ENCODE measurements at places on chromosomes 11 and 22.

DNA sequence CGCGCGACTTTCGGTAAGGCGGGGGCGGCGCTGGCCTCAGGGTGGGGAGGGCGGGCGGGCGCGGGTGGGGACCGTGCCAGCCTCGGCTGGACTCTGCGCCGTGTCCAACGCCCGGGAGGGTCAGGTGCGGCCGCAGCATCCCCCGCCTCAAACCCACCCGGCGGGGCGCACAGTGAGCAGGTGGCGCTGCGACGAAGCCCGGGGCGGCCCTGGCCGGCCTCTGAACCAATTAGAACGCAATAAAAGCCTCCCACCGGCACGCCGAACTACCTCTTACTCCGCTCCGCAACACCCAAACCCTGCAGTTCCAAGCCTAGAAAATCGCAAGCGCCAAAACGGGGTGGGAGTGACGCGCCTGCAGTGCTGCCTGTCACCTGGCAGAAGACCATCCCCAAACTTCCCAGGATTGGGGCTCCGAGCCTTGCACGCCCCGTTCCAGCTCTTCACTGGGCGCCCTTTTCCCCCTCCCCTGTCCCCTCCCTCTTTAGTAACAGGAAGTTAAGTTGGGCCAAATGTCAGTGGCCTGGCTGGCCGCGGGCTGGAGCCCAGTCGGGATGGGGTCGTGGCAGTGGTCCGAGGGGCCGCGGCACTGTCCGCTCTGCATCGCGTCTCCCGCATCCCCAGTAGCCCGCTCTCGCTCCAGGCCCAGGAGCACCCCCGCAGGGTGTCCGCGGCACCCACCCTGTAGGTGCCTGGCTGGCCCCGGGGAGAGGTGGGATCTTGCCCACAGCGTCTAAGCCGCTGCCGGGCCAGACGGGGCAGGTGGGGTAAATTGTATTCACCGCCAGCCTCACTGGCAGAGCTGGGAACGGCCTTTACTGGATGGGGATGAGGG is 541 bp downstream of the MICAL2 start:
- peak; percentile 10 for DNase-seq

DNA sequence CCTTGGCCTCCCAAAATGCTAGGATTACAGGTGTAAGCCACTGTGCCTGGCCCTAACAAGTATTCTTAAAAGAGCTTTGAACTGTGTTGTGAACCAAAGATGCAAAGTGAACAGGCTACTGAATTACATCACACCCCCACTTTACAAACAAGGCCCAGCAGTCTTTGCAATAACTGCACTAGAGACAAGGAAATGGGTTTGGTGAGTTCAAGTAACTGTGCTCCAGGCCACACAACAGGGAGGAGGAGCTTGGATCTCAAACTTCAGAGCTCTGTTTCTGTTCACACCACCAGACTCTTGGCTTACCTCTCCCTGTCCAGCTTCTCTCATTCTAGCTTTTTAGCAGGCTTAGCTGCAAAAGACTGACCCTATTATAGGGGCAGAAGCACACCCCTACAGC is 30.4 kb upstream of the RASL10A start:
- DNase-seq = no peak

DNA sequence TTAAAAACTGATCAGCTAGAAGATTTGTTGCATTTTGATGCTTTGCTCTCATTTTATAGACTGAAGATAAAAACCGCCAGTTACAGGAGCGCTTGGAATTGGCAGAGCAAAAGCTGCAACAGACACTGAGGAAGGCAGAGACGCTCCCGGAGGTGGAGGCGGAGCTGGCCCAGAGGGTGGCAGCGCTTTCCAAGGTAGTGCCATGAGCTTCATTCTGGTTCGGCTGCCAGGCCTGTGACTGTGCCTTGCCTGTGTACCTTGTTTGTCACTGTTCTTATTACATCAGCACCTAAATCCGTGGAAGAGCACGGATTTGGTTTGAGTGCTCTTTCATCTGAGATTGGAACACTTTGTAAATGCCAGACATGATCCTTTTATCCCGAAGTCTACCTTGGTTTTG is 61.4 kb downstream of the PPFIA1 start:
- no peak for DNase-seq

- DNase-seq = no peak
Observed at GRCh38 chr11:109526931-109527330, 104.9 kb downstream of the C11orf87 start.

GRCh38 chr11:42169191-42169590 is 709.7 kb upstream of the LRRC4C start:
- DNase-seq = no peak

GRCh38 chr11:128890543-128891368 is at the start of gene KCNJ5:
KCNJ5 (plus strand) TSS chr11:128891356; CDS start chr11:128911274, 19,918 bp downstream.
- no peak for DNase-seq

GRCh38 chr11:72642043-72642883 is 32.0 kb downstream of the PDE2A start:
- DNase-seq = no peak

DNA sequence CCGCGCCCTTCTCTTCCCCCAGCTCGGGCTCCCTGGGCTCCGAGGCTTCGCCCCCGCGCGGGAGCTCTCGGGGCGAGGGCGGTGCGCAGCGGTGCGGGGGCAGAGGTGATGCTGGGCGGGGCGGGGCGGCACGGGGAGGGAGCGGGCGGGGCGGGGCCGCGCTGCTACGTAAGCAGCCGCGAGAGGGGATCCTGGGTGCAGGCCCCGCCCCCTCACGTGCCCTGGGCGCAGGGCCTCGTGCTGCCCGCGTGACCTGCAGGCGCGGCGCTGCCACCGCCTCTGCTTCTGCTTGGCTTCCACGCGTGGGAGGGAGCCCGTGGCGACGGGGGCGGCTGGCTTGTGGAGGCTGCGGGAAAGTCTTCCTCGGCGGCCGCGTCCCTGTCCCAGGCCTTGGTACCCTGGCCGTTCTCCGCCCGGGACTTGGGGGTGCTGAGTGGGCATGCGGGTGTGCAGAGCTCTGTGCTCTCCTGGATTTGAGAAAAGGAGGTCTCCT is 132.6 kb upstream of the HSD17B12 start:
- no peak for DNase-seq

DNA sequence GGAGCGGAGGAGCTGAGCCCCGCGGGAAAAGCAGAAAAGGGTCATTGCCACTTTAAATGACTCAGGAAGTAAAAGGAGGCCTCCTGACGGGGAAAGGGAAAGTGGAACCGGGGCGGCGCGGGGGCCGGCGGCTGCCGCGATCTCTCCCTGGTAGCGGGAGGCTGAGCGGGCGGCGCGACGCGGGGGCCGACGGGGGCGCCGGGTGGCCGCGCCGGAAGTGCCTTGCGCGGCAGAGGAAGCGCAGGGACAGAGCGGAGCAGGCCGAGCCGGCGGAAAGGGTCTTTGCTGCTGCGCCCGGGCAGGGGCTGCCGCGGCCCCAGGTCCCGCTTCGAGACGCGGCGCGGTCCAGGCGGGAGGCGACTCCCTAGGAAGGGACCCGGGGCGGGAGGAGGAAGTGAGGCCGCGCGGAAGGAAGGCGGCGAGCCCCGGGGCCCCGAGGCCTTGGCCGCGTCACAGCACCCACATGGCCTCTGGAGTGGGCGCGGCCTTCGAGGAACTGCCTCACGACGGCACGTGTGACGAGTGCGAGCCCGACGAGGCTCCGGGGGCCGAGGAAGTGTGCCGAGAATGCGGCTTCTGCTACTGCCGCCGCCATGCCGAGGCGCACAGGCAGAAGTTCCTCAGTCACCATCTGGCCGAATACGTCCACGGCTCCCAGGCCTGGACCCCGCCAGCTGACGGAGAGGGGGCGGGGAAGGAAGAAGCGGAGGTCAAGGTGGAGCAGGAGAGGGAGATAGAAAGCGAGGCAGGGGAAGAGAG is at the start of gene TRIM44:
Gene TRIM44 (plus strand): TSS at position 127 of the 759 bp plus-strand sequence. CDS start 337 bp downstream, at position 464.
- peak; percentile 65 for DNase-seq

DNA sequence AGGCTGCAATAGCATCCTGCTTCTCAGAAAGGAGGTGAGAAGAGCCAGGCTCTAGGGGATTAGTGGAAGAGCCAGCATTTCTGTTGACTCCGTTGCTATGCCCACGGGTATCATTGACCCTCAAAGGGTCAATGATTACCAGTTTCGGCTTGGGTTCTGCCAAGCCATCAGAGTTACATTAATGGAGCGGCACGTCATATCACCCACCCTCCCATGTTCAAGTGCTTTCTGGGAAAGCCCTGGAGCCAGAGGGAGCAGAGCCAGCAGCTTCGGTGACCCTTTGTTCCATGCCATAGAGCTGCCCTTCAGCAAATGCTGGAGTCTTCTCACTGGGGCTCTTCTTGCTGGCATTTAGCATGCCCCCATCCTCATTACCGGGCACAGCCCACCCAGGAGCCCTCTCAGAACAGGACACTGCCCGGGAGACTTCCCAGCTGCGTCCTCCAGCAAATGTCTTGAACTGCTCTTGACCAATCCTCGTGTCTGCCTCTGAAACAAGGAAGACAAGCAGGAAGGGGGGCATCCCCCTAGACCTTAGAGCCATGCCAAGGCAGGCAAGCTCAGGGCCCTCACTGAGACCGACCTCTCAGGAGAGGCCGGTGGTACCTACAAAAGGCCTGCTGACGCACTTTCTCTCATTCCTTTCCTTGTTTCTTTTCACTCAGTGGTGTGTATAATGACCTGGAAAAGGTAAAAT is 14.6 kb downstream of the KCNJ1 start:
- DNase-seq = no peak

- no peak for DNase-seq
Observed at GRCh38 chr11:117613521-117613920, 183.5 kb downstream of the DSCAML1 start.

DNA sequence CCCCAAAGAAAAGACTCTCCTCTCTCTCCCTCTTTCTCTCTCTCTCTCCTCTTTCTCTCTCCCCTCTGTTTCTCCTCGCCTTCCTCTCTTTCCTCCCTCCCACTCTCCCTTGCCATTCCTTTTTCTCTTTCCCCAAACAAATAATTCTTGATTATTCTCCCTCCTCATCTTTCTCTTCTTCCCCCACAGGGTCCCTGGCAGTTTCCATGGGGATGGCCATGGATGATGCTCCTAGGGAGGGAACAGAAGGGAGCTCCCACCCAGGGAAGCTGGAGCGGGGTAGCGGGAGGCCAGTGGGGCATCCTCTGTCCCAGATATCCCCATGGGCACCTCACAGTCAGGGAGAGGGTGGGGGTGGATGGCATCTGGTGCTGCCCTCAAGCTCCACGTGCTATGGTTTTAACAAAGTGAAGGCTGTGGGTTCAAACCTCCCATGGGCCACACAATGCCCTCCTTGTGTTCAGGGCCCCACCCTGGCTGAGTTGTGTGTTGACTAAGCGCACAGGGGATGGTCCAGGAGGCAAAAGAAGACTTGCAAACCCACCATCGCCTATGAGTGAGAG is 266.4 kb downstream of the BUD13 start:
- DNase-seq = no peak

- DNase-seq = peak; percentile 78
Observed at GRCh38 chr11:18720808-18721560, 5.0 kb downstream of the IGSF22 start.

DNA sequence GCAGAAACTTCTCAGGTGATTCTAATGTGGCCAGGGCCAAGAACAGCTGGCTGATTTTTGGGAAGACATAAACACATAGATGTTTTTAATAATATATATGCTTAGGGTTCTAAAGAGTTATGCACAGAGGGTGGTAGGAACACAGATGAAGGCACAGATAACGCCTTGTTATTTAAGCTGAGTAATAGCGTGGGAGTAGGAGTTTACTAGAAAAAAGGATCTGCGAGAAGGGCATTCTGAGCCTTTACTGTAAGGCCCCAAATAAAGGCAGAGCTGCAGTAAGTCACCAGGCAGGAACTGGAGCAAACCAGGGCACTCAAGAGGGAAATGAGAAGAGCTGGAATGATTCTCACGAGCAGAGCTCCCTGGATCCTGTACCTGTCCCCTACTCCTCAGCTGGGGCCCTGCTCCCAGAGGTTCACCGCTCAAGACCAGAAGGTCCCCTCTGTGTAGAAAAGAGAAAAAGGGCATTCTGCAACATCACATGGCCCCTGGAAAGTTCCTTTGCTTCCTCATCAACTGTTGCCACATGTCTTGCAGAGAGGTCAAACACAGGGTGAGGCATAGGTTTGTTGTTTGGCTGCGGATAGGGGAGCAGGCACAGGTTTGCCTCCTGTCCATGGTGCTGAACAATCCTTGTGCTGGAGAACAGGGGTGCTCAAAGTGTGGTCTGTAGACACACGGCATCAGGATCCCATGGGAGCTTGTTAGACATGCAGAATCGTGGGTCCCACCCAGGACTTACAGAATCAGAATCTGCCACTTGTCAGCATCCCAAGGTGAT is 125.7 kb downstream of the TENM4 start:
- DNase-seq = no peak

GRCh38 chr22:36405671-36406538 is 18.1 kb upstream of the MYH9 start:
- no peak for DNase-seq

DNA sequence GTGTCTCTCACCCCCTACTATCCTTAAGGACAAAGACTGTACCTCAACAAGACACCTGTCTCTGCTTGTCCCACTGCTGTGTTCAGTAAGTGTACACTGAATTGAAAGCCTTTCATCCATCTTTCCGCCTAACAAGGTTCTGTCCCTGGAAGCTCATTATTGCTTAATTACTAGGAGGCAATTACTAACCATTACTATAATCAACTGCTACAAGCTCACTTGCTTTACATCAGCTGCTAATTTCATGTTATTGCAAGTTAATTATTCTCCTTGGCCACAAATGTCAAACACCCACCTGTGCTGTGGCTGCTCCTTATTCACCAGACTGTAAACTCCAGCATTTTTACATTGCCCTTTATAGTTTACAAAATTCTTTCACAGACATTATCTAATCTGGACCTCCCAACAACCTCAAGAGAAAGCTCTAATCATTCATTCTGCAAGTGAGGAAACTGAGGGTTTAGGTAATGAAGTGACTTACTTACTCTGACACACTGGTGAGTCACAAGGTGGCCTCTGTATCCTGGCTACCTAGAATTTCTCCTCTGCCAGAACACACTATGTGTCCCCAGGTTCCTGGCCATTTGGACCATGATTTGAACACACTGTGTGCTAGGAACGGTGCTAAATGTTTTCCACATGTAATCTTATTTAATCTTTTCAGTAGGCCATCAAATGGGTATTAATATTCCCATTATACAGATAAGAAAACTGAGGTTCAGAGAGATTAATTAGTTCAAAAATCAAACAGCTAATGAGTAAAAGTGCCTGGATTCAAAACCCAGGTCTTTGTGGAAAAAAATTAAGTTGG is 66.7 kb downstream of the RAB30 start:
- DNase-seq = no peak

GRCh38 chr11:29093416-29094120 is 923.3 kb downstream of the KCNA4 start:
- no peak for DNase-seq

GRCh38 chr22:43344520-43344787 is 1.3 kb upstream of the SCUBE1 start:
- DNase-seq = no peak

- DNase-seq = no peak
Observed at GRCh38 chr22:45731041-45731797, 59.6 kb downstream of the ATXN10 start.

DNA sequence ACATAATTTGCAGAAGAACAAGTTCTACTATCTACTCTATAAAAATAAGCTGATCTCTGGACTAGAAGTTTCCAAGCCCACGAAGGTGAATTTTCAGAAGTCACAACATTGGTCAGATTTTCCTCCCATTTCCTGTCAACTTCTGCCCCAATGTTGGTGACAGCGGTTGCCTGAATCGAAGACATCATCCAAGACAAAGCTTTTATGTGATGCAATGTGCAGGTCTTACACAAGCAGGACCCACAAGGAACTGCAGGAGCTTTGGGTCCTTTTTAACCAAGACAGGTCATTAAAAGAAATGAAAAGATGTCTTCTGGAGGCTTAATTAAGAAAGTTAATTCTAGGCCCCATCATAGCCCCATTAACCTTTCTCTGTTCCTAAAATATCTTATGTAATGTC is 125.6 kb upstream of the BLID start:
- DNase-seq = no peak

GRCh38 chr11:10255388-10256125 is 38.5 kb downstream of the SBF2 start:
- no peak for DNase-seq
